Fibroblast of the aortic adventitia (primary cell): ENCODE measurements at places on chromosomes 6 and 20. TPM values are rescaled to one million over a fixed set of nuclear protein-coding genes. Genes with fewer than 3 reads are reported as not detected.
A peak's percentile ranks its signal among the peaks of the same experiment; 100 is the strongest.

DNA sequence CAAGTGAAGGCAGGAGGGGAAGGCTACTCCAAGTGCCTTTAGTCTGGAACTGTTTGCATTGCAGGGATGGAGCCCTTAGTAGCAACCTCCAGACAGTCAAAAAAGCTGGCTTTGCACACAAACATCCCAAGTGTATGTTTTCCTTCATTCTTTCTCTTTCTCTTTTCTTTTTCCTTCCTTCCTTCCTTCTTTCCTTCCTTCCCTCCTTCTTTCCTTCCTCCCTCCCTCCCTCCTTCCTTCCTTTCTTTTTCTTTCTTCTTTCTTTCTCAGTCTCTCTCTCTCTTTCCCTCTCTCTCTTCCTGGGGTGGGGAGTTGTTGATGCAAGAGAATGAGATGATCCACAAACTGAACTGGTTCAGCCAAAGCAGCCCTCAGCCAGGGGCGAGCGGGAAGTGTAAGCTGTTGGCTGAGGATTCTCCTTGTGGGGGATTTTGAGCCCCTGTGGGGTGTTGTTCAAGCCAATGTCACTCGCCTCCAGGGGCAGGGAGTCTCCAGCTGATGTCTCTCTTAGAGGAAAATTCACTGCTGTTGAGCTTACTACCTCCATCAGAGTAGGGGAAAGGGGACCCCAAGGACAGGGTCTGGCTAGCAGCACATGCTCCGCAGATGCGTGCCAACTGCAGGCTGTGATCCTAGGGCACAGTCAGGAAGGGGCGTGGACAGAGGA is 11.7 kb downstream of the RSPO4 start:
- DNase-seq: no peak

GRCh38 chr20:13870170-13870748 is 85.4 kb downstream of the NDUFAF5 start:
- DNase-seq: no peak

GRCh38 chr20:59697068-59697467 is 92.7 kb downstream of the PHACTR3 start:
- DNase-seq: no peak

DNA sequence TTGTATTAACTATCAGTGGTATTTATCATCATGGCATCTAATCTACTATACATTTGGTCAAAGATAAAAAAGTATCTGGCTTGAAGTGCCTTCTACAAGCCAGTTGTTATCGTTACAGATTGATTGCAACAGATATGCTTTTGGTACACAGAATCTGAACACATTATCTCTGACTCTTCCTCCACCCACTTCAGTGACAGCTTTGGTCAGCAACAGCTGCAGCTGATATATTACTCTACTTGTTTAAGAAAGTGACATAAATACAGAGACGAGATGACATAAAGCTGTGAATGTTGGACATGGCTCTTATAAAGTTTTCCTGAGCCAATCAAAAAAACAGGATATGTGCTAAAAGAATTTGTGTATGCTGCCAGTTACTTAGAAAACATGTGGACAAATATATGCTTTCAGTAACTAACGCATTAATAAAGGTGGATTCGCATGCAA is 77.6 kb downstream of the HIVEP2 start:
- DNase-seq: peak; percentile 73

- no peak for DNase-seq
Observed at GRCh38 chr20:63694584-63695423, 1.6 kb upstream of the TNFRSF6B start.

Gene C2
- total RNA-seq: 4.4 and 48.2 TPM in 2 replicates

DNA sequence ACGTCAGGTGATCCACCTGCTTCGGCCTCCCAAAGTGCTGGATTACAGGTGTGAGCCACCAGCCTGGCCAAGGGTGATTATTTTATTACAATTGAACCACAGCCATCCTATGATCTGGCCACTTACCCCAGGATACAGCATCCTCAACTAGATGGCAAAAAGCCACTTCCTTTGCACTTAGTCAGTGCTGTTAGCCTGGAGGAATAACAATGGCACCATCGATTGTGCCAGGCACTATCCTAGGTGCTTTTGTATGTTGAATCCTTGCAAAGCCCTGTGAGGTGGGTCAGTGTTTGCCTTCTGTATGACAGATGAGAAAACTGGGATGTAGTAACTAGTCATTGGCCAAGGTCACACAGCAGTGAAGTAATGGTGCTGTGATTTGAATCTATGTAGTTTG is 11.2 kb upstream of the TTPAL start:
- DNase-seq: no peak

- DNase-seq: peak; percentile 16
Observed at GRCh38 chr6:148175550-148176188, 167.0 kb upstream of the SASH1 start.

Gene SPDEF
- not detected in 2 replicates for total RNA-seq

- no peak for DNase-seq
Observed at GRCh38 chr20:41406353-41406752, 39.7 kb upstream of the EMILIN3 start.

DNA sequence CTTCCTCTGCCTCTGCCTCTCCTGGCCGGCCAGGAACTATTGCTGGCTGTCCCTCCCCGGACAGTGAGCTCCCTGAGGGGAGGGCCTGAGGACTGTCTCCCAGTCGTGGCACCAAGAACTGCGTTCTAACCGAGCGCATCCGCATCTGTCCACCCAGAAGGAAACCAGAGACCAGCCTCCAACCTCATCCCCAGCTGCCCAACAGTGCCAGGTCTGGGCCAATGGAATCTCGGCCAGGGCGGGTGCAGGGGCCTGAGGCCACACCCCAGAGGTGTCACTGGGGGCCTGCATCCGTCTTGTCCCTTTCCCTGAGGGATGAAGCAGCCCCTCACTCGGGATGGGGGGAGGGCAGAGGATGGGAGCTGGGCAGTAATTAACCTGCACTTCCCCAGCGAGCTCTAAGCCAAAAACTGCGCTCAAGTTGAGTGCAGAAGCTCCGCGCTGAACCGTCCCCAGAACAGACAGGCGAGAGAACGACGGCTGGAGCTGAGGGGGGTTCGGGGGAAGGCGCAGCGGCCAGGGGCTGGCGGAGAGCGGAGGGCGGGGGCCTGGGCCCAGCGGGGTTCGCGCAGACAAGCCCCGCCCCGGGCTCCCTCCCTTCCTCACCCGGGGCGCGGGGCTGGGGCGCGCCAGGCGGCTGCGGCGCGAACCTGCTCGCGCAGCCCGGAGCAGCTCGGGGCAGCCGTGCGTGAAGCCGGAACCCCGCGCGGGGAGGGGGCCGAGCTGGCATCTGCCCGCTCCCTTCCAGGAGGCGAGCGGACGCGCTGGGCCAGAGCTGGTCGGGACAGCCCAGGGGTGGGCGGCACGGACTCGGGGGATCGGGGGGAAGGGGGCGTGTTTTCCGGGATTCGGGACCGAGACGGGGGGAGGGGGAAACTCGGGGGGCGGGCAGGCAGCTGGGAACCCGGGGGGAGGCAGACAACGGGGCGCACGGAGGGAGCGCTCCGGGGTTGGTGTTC is 1.4 kb downstream of the TFEB start:
- peak; percentile 46 for DNase-seq

GRCh38 chr6:35247642-35248231 is 11.8 kb upstream of the ZNF76 start:
- no peak for DNase-seq

DNA sequence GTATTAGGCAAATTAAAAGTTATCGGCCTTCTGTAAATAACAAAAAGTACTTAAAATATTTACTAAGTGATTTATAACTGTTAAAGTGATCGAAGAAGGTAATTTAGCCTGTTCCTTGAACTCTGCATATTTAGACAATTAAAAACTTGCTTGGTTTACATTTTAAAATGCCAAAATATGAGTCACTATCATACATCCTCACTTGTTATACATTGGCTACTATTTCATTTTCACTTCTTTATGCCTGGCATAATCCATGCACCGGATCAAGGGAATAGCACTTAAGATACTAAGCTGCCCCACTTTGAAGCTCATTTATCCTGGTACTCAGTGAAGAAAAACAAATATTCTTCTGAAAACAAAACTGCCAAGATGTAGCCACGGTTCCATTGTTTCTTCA is 344.6 kb downstream of the UBE3D start:
- DNase-seq: no peak

Gene RSPO3
- total RNA-seq: 2.5 and 7.9 TPM in 2 replicates

- peak; percentile 78 for DNase-seq
Observed at GRCh38 chr6:84428300-84428907, 201.0 kb upstream of the CEP162 start.

DNA sequence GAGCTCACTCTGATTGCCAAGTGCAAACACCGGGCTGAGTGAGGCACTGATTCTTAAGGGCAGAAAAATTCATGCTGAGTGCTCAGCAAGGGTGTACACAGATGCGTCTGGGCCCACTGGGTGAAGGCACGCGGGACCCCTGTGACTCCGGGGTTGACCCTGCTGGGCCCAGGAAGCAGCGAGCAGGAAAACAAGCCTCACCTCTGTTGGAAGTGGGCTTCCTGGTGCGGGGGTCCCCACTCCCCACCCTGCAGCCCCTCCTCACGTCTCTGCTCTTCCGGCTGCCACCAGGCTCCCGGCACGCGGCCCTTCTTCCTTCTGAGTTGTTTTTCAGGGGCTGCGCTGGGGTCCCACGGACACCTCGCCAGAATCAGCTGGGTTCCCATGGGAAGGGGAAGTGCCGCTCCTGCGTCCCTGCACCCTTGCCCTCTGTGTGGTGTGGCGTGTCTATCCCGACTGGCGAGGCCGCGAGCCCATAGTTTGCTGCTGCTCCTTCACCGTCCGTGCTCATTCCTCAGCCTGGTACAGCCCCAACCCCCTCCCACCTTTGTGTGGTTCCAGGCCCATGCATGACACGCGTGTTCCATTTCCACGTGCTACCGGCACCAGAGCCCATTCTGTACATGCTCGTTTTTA is 80.6 kb upstream of the BHLHE23 start:
- no peak for DNase-seq

DNA sequence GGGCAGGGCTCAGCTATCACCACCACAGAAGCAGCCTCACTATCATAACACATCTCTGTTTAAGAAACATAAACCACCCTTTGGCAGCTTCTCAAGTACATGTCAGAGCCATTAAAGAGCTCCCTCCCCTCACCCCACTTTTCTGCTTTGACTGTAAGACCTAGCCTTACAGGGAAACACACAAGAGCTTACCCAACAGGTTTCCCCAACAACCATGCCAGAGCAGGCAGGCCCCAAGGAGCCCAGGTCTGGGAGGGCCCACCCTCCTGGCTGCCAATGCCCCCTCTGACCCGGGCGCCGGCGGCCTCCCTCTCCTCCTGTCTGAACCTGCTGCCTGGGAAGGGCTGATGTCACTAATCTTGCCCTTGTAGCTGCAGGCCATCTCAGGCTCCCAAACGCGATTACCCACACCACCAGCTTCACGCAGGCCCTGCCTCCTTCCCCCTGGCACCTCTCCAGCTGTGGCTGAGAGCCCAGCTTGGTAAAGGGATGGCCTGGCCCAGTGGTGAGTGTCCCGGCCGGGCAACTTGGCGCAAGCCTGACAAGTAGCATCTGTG is 402.0 kb downstream of the MAFB start:
- DNase-seq: no peak

DNA sequence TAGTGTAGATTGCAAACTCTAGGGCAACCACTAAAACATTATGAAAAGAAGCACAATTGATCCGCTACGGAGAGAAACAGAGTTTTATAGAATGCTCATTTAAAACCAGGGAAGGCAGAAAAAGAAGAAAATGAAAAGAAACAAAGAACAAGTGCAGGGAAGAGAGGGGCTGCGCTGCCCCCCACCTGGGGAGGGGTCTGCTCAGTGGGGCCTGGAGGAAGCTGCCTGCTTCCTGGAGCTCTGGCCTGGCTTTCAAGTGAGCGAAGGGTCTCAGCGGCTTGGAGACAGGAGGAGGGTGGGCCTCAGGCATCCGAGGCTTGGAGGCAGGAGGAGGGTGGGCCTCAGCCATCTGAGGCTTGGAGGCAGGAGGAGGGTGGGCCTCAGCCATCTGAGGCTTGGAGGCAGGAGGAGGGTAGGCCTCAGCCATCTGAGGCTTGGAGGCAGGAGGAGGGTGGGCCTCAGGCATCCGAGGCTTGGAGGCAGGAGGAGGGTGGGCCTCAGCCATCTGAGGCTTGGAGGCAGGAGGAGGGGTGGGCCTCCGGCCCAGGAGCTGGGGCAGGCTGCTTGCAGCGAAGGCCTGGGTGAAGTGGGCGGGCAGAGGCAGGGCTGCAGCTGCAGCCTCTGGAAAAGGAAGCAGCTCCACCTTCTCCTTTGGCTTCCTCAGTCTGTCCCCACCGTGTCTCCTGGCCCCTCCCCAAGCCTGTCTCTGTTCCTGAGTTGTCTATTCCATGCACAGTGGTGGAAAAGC is 406.3 kb downstream of the TAF4 start:
- no peak for DNase-seq

Gene PAK5
- 0.16 TPM in 1 of 2 replicates, not detected in the other for total RNA-seq

Gene PGC
- not detected in 2 replicates for total RNA-seq

DNA sequence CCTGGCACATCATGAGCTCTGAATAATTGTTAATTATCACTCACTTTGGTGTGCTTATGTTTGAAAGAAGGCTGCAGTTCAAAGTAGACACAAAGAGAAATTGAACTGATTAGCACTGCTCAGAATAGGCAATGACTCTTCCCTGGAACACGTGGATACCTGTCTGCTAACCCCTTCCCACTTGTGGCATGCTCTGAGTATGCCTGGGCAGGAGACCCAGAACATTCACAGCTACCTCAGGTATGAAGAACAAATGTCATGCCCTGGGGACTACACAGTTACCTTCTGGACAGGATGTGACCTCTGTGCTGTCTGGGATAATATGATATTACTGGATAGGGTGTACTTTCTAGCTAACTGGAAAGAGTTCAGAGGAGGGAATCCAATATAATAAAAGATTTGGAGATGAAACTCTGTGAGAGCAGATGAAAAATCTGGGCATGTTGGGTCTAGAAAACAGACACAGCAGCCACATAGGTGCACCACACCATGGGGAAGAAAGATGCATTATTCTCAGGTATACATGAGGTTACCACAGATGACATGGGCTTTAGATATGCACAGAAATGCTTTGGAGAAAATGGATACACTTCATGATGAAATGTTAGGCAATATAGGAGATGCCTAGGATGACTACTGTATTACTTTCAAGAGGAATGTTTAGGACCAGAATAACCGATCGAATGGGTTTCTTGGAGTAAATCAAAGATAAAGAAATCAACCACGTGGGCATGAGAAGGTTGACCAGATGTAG is 324.2 kb upstream of the PREP start:
- peak; percentile 40 for DNase-seq

Gene TMEM181
- total RNA-seq: 24.1 and 36.2 TPM in 2 replicates
